Islet precursor cell (in vitro differentiated cells): ENCODE measurements at places on chromosomes 1 and 21.
A peak's percentile ranks its signal among the peaks of the same experiment; 100 is the strongest.

- no peak for DNase-seq
Measured at GRCh38 chr1:79741720-79742421, 735.3 kb upstream of the ADGRL4 start.

DNA sequence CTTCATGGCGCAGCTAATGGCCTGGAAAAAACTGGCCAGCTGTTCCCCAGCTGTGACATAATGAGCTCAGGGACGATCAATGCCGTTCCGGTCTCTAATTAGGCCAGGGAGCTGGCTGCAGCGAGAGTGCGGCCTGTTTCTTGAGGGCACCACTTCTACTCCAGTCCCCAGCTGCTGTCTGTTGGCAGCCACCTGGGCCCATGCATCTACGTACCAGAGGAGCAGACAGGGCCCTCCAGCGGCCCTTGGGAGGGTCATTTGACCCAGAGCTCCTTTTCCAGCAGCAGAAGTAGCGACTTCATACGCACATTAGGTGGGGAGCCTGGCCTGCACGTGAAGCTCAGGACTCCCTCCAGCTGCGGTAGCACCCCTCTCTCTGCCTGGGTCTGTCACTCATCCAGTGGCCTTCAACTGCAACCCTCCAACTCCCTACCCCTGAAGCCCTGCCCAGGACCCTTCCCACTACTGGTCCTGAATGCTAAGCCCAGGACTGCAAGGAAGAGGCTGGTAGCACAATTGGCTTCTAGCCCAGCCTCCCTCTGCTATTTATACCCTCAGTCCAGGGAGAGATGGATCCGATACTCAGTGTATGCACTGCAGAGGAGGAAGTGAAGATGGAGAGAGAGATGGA is 9.1 kb upstream of the GPR61 start:
- DNase-seq: peak; percentile 38

DNA sequence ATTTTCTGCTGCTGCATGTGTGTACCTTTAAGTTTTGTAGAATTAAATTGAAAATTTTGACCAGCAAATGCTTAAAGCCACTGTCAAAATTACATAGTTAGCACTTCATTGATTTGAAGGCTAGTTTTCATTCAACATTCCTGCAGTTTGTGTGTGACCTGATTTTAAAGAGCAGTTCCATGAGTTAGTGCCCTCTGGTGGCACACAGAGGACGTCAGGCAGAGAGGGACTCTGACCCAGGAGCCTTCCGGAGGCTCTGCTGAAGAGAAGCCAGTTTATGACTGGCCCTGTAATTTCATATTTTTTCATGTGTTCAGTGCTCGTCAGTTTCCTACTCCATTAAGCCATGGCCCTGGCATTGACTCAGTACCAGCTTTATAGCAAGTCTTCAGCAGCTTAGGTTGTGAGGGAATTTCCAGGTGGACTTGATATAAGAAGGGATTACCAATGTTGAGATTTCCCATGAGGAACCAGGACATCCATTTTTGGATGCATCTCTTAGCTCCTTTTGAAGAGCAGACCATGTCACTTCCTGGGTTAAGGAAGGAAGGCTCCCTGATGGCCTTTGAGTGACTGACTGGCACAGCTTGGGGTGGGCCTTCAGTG is 104.7 kb downstream of the CAMTA1 start:
- peak; percentile 75 for DNase-seq

- DNase-seq: no peak
Measured at GRCh38 chr1:24454673-24455072, 39.1 kb downstream of the NIPAL3 start.

- DNase-seq: peak; percentile 89
Measured at GRCh38 chr1:68128157-68128556, 77.7 kb upstream of the DIRAS3 start.

DNA sequence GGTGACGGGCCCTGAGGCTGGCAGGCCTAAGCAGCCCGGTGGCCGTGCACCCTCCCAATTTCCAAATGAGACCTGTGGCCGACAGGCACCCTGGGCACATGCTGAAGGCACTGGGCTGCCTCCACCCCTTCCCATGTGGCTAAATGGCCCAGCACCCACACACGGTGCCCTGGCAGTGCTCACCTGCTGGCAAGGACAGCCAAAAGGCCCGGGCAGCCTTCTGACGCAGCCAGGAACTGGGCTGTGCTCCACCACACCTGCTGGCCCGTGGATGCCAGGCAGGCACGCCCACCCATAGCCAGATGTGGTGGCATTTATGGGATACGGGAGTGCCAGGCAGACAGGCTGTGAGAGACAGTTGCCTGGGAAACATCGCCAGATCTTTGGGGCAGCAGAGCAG is 4.0 kb upstream of the FAAP20 start:
- no peak for DNase-seq

GRCh38 chr1:151175863-151176262 is at the start of gene TMOD4:
TMOD4 (minus strand) TSS chr1:151175981; CDS start chr1:151174875, 1,106 bp downstream.
- no peak for DNase-seq

- no peak for DNase-seq
Measured at GRCh38 chr1:7590426-7590790, 180.7 kb upstream of the VAMP3 start.

- DNase-seq: peak; percentile 67
Measured at GRCh38 chr1:114156538-114157274, 3.0 kb upstream of the SYT6 start.

DNA sequence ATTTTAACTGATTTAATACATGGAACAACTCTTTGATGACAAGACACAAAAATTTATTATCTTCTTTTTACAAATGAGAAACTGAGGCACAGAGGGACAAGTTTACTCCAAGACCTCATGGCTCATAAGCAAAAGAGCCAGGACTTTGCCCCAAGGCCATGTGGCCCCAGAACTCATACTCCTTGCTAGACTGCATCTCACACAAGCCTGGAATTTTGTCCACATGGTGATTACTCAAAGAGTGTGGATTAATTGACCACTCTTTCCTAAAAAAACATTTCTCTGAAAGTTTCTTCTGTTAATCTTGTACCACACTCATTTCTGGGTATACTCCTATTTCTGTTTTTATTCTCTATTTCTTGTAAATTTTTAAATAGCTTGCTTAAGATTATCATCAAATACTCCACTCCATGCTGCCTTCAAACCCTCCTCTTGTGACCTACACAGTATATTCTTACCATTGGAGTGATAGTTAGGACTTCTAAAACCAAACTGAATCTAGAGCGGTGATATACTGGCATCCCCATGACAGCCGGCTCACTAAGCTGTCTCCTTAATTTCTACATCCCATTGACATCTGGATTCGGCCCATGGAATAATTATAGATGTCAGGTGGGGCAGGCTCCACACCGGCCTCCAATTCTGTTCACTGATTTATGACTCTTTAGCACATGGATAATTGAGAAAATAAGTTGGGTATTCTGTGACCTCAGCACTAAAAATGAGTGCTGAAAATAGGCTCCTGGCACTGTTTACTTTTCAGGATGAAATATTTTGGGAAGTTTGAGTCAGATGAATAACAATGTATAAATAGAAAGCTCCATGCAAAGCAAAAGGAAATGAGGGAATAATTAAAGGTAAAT is 16.1 kb downstream of the RGS4 start:
- no peak for DNase-seq

GRCh38 chr1:104125266-104125665 is 375.6 kb downstream of the AMY1C start:
- DNase-seq: no peak

- no peak for DNase-seq
Measured at GRCh38 chr21:39527664-39528381, 76.1 kb downstream of the SH3BGR start.

DNA sequence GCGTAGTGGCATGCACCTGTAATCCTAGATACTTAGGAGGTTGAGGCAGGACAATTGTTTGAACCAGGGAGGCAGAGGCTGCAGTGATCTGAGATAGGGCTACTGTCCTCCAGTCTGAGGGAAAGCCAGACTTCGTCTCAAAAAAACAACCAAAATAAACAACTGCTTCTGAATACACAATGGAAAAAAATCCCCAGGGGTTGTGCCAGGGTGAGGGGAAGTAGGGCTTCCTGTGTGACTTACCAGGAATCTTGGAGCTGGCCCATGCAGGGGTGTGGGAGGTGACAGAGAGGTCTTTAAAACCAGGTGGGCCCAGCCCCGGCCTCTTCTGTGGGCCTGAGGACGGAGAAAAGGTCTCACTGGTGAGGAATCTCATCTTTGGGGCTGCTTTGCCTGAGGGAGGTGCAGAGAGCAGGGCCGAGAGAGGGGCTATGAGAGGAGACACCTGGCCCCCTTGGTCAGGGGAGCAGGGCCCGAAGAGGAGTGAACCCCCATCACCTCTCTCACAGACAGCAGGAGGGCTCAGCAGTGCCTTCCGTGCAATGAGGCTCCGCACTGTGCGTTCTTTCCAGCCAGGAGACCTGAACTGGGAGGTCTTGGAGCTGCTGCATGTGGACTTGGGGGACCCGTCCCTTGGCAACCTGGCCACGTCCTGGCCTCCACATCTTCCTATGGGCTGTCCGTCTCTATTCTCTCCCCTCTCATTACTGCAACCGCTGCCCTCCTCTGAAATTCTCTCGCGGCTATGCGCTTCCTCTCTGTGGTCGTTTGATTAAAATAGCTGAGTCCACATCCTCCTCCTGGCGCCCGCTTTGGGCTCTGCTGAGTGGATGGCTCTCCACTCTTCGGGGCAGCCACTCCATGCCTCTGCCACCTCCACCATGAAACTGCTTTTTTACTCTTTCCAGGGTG is 10.7 kb downstream of the PLA2G5 start:
- no peak for DNase-seq

DNA sequence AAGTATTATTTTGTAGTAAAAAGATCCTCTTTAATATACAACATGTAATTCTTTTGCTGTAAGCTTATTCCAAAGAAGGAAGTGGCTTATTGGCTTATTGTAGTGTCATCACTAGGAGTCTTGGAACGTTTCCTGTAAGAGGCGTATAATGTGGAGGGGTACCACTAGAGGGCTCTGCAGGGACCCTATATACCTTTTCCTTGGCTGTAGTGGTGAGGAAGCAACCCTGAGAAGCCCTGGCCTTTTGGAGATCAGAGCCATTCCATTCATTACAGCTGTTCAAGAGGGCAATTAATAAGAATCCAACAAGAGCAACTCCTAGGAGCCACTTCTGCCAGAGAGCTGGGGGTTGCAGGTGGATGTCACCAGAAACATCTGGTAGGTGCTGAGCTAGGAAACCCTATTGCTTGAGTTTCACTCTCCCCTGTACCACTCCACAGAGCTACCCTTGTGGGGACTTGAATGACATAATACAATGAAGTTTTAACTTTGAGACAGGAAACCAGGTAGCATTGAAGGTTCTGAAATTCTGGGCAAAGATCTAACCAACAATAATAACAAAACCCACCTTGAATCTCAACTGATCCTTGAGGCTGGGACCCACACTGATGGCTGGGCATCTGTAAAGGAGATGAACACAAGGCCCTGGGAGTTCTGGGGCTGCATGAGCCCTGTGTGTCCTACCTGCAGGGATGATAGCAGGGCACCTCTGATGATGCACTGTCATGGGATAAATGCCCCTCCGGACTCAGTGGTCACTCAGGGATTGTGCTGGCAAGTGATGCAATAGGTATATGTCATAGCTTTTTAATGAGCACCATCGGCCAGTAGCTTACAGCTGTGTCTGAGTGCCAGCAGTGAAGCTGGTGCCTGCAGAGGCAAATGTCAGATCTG is 160.2 kb upstream of the COA6 start:
- DNase-seq: peak; percentile 66

- DNase-seq: no peak
Measured at GRCh38 chr1:101055623-101056022, 30.0 kb upstream of the DPH5 start.

GRCh38 chr21:18228060-18228739 is 16.4 kb upstream of the CHODL start:
- no peak for DNase-seq

DNA sequence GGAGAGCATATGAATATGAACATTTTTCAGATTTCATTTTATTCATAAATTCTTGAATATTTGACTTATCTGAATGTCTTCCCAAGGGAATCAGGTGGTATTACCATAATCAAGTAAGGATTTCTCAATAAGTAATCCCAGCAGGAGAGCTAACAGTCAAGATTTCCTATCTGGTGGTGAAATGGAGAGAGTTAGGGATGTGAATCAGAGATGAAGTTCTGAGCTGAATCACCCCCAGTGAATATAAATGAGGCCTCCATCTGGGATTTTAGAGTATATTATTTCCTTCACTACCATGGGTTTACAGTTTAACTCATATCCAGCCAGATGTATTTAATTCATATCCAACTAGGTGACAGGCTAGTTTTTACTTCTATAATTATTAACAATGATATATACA is 61.5 kb upstream of the RGS2 start:
- DNase-seq: no peak

- DNase-seq: no peak
Measured at GRCh38 chr1:84339503-84339902, 38.0 kb downstream of the SAMD13 start.

DNA sequence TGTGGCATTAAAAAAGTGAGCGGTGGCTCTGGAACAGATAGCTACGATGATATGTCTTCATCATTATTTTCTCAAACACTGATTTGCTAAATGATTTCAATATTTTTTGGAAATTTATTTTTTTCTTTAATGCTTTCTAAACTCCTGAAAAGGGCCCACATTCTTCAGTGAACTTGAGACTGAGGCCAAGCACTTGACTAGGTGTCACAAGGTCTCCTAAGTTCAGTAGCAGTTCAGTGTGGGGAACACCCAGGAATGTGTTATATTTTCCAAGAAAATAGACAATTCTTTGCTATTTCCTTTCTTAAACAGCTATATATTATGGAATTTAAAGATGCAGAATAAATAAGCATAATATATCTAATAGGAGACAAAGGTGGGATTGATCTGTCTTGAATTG is 850.9 kb downstream of the USP25 start:
- no peak for DNase-seq

- DNase-seq: peak; percentile 82
Measured at GRCh38 chr1:156115514-156116374, 1.2 kb downstream of the LMNA start.

DNA sequence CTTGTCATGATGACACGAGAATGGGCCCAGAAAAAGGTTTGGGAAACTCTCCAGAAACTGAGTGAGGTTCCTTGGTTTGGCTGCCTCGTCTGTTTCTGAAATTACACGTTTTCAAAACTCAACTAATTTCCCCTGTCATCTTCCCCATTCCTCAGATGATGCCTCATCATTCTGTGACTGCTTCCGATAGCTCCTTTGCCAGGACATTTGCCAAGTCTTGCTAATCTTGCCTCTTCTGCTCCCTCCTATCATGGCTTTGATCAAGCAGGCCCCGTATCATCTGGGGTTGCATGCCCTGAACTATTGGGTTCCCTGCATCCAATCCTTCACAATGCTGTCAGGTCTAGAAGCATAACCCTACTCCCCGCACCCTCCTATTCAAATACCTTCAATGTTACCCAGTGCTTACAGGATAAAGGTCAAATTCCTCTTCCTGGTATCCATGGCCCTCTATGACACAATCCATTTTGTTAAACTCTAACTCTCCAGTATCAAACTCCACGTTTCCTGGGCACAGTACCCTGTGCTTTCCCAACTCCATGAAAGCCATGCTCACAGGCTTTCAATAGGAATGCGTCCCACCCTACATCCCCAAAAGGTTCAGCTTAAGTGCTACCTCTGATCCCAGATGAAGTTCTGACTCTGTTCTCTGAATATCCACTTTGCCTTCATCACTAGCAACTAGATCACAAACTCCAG is 22.2 kb upstream of the TMEM200B start:
- no peak for DNase-seq
